ENCODE measurements at places on chromosomes 1 and 21.

DNA sequence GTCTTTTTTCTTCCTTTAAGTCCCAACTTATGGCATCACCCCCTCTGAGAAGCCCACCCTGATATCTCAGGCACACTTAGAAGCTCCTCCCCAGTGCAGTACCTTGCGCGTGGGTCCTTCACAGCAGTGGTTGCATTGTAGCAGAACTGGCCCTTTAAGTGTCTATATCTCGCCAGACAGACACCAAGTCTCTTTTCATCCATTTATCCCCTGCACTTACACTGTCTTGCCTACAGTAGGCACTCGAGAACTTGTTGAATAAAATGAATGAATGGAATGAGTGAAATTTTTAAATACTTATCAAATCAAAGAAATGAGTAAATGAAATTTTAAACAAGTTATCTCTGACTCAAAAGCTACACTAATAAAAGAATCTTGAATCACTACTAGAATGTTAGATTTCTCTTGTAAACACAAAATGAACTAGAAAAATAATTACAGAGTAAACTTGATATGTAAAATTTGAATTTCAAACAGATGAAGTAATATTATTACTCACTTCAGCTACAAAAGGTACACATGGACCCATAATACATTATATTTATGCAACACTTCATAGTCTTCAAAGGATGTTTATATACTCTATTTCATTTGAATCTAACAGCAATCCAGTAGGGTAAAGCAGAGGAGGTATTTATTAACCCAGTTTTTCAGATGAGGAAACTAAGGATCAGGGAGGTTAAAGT lies 54.7 kb upstream of the MAN1A2 start:
- DNase-seq = no peak

GRCh38 chr1:191163621-191164020 lies 686.0 kb upstream of the BRINP3 start:
- DNase-seq = no peak

DNA sequence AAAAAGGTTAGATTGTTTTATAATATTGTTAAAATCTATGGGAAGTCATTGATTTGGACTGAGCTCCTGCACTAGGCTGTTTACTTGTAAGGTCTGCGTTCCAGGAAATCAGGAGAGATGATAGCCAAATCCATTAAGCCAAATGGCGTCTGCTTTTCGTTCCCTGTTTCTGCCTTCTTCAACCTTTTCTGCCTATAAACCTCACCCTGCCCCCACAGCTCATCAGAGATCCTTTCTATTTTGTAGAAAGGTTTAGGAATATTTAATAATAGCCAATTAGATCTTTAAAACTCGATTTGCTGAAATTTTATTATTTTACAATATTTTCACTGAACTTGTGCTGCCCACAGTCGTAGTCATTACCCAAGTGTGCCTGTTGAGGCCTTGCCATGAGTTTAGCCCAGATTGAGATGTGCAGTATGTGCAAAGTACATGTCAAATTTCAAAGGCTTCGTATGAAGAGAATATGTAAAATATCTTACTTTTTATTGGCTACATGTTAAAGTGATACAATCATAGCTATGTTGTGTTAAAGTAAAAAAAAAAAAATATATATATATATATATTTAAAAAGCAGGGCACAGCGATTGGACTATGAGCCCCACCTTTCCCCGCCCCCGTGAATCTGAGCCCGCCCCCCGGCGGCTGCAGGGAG lies 444 bp upstream of the IARS2 start:
- DNase-seq = no peak

DNA sequence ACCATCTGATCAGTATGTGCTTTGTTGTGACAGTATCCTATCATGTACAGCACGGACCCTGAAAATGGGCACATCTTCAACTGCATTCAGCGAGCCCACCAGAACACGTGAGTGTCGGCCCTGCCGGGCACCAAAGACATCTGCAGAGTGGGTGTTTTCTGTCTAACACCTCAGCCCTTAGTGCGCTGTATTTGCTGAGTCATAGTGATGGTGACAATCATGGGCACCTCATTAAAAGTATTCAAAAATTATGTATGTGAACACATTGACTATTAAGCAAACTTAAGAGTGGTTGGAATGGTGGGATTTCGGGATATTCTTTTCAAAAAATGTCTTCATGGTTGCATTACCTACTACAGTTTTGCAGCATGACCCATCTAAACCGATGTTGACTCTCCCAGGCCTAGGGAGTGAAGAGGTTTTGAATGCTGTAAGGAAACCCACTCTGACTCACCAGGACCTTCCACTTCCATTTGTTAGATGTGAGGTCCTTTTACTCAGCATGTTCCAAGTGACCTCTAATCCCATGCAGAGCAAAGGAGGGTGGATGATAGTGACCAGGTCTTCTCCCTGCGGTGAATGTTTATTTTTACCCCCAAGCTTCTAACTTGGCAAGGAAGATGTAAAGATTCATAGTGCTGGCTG lies 20.1 kb downstream of the MGST3 start:
- no peak for DNase-seq

GRCh38 chr21:38256599-38257302 lies at the start of gene KCNJ15:
TSS of gene KCNJ15 (plus strand) at chr21:38256991. CDS start at chr21:38299262, 42,271 bp downstream.
- no peak for DNase-seq

- DNase-seq = no peak
Observed at GRCh38 chr1:70143048-70143659, 62.2 kb downstream of the LRRC40 start.

DNA sequence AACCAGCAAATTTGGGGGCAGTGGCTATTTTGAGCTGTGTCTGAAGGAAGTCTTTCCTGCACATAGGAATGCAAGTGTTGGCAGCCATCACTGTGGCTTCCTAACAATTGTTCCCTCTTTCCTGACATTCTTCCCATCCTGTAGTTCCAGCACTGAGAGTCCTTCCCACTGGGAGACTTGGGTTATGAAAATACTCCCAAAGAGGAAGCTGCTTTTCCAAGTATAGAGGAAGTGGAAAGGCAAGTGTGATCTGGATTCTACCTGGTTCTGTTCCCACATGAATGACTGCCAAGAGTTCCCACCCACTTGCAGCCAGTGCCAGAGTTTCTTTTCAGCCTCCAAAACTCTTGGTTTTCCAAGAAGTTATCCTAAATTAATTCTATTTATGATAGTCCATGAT lies 98.5 kb upstream of the CD53 start:
- no peak for DNase-seq

- DNase-seq = no peak
Observed at GRCh38 chr21:40635391-40635790, 211.6 kb downstream of the DSCAM start.

DNA sequence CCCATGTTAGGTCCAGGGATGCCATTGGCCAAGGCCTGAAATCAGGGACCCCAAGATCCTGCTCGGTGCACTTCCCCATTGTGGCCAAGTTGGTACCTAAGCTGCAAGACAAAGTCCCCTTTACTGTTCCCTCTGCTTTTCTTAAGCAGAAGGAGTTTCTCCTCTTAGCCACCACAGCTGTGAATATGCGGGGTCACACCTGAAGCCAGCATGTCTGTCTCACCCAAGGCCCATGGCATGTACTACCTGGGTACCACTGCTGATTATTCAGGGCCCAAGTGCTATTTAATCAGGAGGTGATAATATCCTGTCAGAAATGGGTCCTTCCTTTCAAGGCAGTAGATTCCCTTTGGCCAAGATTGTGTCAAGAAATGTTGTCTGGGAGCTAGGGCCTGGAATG lies 133.9 kb upstream of the DNAH14 start:
- no peak for DNase-seq

GRCh38 chr21:29961291-29962027 lies 21.7 kb upstream of the GRIK1 start:
- no peak for DNase-seq

DNA sequence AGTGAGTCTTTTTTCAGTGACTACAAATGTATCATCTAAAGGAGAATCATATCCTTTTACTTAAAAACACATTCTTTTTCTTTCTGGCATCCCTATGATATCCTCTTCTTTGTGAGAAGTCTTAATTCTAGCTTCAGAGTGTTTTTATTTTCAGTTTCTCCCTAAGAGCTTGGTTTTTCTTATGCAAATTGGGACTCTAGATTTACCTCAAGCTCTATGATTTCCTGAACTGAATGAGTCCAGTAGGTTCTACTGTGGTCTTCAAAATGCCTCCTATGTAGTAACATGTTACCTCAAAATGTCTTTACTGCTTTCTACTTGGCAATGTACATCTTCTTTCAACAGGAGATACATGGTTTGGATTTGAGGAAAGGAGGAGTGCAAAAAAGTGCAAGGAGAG lies 148.2 kb upstream of the C21orf91 start:
- DNase-seq = no peak

DNA sequence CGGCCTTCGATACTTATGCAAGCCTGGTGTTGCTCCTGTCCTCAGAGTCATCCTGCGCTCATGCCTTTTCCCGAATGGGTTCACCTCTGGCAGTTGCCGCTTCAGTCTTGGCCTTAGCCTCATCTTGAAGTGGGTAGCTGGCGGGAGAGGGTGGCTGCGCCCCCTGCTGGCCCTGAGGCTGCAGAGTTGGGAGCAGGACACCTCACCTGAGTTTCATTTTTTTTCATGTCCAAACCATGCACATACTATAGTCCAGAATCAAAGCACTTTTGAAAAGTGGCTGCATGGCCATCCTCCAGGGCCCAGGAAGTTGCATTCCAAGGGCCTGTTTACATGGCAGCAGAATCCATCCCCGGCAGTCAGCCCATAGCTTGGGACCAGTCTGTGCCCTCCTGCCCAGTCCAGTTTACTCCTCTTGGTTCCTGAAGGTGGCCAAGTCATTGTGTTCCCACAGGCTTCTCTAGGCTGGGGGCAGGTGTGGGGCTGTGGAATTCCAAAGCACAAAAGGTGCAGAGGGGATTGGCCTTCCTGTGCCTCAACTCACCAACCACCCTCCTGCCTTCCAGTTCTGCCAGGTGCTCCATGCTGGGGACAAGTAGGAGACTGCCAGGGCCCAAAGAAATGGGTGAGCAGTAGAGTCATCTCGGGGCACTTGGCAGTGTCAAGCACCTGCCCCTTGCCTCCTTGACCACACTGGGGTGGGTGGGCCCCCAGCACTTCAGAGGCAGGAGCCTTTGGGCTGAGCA lies 44.0 kb downstream of the YARS1 start:
- peak; percentile 86 for DNase-seq

DNA sequence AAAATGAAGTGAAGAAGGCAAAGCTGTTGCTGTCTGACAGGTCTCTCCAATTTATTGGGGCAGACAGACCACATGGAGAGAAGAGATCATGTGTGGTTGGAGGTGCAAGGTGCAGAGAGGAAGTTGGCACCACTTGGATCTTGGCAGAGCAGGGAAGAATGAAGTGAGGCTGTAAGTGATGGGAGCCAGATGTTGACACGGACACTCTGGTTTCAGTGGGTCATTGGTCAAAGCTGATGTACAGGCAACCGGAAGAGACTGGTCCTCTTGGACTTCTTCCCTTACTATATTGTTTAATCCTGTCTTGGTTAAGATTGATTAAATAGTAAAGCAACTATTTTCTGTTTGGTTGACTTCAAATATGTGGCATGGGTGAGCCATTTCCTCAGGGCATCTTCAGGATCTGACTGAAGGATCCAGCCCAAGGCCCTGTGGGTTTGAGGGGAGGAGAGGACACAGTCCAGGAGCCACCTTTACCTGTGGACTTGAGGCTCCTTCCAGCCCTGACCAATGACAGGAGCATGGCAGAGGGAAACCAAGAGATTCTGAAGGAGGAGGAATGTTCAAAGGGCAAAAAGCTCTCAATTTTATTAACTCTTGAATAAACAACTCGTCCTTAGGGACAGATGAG lies 49.4 kb downstream of the NENF start:
- DNase-seq = no peak

GRCh38 chr1:185300152-185300551 lies 16.9 kb downstream of the IVNS1ABP start:
- no peak for DNase-seq

DNA sequence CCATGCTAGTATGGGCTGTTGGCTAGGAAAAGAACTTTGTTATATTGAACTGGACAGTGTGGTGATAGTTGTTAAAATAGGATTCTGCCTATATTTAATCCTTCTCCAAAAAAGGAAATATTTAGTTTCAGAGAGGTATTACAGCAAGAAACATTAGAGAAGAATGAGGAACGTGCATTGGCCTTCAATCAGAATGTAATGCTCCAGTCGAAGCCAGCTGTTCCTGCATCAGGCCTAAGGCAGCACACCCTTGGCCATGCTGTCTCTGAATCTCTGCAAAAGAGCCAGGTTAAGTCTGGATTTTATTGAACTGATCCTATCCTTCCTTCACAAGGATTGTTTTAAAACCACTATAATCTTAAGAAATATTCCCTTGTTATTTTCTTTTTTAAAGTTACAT lies 35.3 kb upstream of the RALGPS2 start:
- no peak for DNase-seq

DNA sequence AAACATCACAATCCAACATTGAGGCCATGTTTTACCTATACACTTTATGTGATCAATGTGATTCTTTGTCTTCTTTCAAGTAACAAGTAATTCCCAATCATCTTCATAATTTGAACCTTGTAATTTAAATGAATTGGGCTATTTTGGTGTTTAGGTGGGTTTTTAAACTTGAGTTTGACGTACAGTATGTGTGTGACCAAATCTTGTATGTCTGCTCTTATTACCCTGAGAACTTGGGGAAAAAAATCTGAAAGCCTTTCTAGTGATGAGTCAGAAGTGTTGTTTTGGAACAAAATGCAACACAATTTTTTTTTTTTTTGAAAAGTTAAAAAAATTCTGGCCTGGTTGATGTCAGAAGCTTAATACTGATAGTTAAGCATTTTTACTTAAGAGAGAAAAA lies 68.5 kb downstream of the HHAT start:
- no peak for DNase-seq

DNA sequence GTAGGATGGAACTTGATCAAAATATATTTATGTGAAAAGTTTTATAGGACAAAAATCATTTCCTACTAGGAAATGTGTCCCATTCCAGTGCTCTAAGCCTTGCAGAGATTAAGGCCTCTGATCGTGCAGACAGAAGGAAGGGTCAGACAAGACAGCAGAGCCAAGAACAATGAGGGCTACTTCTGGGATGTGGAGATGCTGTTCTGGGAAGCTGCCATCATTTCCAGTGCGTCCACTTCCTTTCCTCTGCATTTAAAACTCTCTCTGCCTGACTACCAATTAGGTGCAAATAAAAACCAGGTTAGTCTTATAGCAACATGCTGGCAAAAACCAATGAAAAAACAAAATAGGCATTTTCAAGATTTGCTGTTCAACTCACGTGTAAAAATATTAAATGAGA lies 36.1 kb downstream of the BEND5 start:
- DNase-seq = no peak

GRCh38 chr1:160623227-160623633 lies 23.6 kb downstream of the SLAMF1 start:
- no peak for DNase-seq

- no peak for DNase-seq
Observed at GRCh38 chr1:168443899-168444298, 99.9 kb downstream of the XCL2 start.

GRCh38 chr1:226702957-226703831 lies 35.9 kb downstream of the ITPKB start:
- peak; percentile 77 for DNase-seq

GRCh38 chr1:21653744-21654100 lies 15.4 kb downstream of the RAP1GAP start:
- no peak for DNase-seq
